Myometrial cell (primary cell): ENCODE measurements at places on chromosomes 5 and 9. TPM values are rescaled to one million over a fixed set of nuclear protein-coding genes. Genes with fewer than 3 reads are reported as not detected.

Gene RXRA
- 17.7 and 20.8 TPM in 2 replicates for total RNA-seq

Gene SLC6A18
- not detected in 2 replicates for total RNA-seq

Gene TRIM36
- total RNA-seq, result 0.86 and 1.2 TPM in 2 replicates

Gene PCDHB15
- 0.35 TPM in 1 of 2 replicates, not detected in the other for total RNA-seq

Gene IL3
- total RNA-seq, result not detected in 2 replicates

Gene HACD4
- 9.0 and 13.0 TPM in 2 replicates for total RNA-seq

Gene PGGT1B
- 5.2 and 9.4 TPM in 2 replicates for total RNA-seq

Gene ADAMTSL2
- not detected in 2 replicates for total RNA-seq

Gene PCDHA9
- total RNA-seq, result not detected in 2 replicates

Gene PKN3
- 3.7 and 4.6 TPM in 2 replicates for total RNA-seq

Gene ZFR
- 48.1 and 81.5 TPM in 2 replicates for total RNA-seq

Gene IFNA4
- not detected in 2 replicates for total RNA-seq

Gene PCDHB16
- total RNA-seq, result under 0.01 TPM in 2 replicates

Gene PCDHB8
- not detected in 2 replicates for total RNA-seq

Gene SMIM33
- not detected in 2 replicates for total RNA-seq

Gene PHYKPL
- total RNA-seq, result 22.2 and 33.7 TPM in 2 replicates

Gene CAMK2A
- 0.18 and 0.29 TPM in 2 replicates for total RNA-seq

Gene CNTNAP3
- total RNA-seq, result 0.29 and 0.53 TPM in 2 replicates

Gene GIN1
- total RNA-seq, result 5.5 and 7.8 TPM in 2 replicates

Gene TMC1
- total RNA-seq, result not detected in 2 replicates

Gene PTGDS
- total RNA-seq, result 16.1 and 28.3 TPM in 2 replicates

Gene PAEP
- total RNA-seq, result not detected in 2 replicates

Gene GAS1
- total RNA-seq, result 49.9 and 54.6 TPM in 2 replicates

Gene NPM1
- 1,169 and 1,382 TPM in 2 replicates for total RNA-seq

Gene LCN2
- not detected in 2 replicates for total RNA-seq

Gene SLC34A1
- not detected in 2 replicates for total RNA-seq

Gene ARHGAP26
- total RNA-seq, result 0.29 and 1.9 TPM in 2 replicates

Gene PCDHGA1
- total RNA-seq, result 0.29 TPM in 1 of 2 replicates, not detected in the other

Gene HAPLN1
- 0.18 TPM in 1 of 2 replicates, not detected in the other for total RNA-seq

Gene INSL4
- total RNA-seq, result not detected in 2 replicates

Gene CORO2A
- 1.2 and 1.8 TPM in 2 replicates for total RNA-seq

Gene PALM2AKAP2
- under 0.01 and 0.53 TPM in 2 replicates for total RNA-seq

Gene CYLC2
- total RNA-seq, result not detected in 2 replicates

Gene DAPK1
- 0.86 and 1.1 TPM in 2 replicates for total RNA-seq

Gene SLC25A2
- under 0.01 TPM in 1 of 2 replicates, not detected in the other for total RNA-seq

Gene TRPM6
- under 0.01 TPM in 1 of 2 replicates, not detected in the other for total RNA-seq

Gene SEMA5A
- 2.1 and 5.8 TPM in 2 replicates for total RNA-seq

Gene MAT2B
- total RNA-seq, result 76.1 and 77.1 TPM in 2 replicates

Gene CTNND2
- not detected in 2 replicates for total RNA-seq

Gene MCTP1
- 7.2 and 8.3 TPM in 2 replicates for total RNA-seq

Gene SOHLH1
- total RNA-seq, result not detected in 2 replicates
